Activated CD4-positive, alpha-beta T cell treated with anti-CD3 and anti-CD28 coated beads, Interleukin-2, amount 50 U/mL, for 24 hours (primary cell): ENCODE measurements at places on chromosomes 1 and 21.

DNA sequence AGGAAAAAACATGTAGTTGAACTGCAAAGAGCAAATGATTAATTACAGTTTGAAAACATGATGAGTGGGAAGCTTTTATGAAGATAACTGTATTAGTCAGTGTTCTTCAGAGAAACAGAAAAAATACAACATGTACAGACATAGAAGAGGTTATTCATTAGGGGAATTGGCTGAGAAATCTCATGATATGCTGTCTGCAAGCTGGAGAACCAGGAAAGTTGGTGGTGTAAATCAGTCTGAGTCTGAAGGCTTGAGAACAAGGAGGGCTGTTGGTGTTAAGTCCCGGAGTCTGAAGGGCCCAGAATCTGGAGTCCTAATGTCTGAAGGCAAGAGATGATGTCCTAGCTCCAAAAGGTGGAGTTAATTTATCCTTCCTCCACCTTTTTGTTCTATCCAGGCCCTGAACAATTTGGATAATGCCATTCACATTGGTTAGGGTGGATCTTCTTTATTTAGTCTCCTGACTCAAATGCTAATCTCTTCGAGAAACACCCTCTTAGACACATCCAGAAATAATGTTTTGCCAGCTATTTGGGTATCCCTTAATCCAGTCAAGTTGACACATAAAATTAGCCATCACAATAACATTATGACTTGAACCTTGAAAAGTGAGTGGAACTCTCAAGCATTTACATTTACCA is 672.9 kb upstream of the PTBP2 start:
- DNase-seq = no peak

GRCh38 chr1:226903819-226904716 is 33.7 kb downstream of the PSEN2 start:
- DNase-seq = no peak

DNA sequence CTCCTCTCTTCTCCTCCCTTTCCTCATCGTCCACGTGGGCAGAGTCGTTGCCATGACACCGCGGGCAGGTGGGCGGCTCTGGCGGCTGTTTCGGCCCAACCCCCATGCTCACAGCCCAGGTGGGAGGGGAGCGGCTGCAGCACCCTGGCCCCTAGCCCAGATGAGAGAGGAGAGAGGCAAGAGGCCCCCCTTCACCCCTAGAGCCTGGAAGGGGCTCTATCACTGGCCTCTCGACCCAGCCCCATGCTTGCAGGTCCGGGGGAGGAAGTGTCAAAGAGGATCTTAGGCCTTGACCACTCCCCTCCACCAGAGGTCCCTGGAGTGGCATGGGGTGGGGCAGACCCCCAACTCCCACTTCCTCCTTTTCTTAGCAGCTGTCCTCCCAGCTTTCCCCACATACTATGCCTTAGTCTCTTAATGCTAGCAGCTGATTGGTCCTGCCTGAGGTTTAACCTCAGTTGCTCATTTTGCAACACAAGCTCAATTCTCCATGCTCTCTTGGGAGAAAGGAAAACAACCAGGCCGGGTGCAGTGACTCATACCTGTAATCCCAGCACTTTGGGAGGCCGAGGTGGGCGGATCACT is 10.4 kb downstream of the DLGAP3 start:
- DNase-seq = no peak

DNA sequence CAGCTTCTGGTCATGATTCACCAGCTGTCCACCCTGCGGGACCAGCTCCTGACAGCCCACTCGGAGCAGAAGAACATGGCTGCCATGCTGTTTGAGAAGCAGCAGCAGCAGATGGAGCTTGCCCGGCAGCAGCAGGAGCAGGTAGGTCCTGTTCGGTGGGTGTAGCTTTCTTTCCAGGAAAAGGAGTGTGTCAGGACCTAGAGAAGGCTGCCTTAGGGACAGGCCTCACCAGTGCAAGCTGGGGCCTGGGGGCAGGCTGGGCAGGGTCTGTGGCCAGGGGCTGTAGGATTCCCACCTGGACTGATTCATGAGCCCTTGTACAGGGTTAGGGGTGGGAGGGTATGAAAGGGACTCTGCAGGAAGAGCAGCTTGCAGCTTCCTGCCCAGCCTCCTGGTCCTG is 35.3 kb downstream of the ETNK2 start:
- no peak for DNase-seq

DNA sequence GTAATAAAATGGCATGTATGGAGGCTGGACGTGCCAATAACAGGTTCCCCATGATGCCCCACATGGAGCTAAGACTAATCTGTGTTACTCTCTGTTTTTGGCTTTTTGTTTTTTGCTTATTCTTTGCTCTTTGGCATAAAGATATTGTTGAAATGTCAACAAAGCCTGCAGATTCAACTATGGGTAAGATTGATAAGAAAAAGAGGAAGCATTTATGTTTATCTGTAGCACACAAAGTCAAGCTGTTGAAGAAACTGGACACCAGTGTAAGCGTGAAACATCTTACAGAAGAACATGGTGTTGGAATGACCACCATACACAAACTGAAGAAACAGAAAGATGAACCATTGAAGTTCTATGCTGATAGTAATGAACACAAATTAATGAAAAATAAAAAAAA is 402.7 kb downstream of the LTN1 start:
- no peak for DNase-seq

- DNase-seq = no peak
These were observed 40.1 kb downstream of the AJAP1 start for GRCh38 chr1:4694492-4694891.

GRCh38 chr1:206674745-206675175 is 9.9 kb upstream of the MAPKAPK2 start:
- no peak for DNase-seq

GRCh38 chr1:64545118-64545843 is 75.4 kb downstream of the CACHD1 start:
- no peak for DNase-seq

DNA sequence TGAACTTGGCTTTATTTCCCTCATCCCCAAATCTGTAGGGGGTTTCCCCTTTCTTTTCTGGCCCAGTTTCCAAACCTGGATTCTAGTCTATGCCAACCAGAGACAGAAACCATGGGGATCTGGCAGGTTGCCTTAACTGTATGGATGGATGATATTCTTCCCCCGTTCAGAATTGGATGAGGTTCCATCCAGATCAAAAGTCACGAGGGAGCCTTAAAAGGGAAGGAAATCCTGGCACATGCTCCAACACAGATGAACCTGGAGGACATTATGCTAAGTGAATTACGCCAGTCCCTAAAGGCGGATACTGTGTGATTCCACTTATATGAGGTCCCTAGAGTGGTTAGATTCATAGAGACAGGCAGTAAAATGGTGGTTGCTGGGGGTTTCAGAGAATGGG is 124.4 kb downstream of the HUNK start:
- no peak for DNase-seq

- no peak for DNase-seq
These were observed 410.6 kb upstream of the VAMP3 start for GRCh38 chr1:7360526-7360925.

DNA sequence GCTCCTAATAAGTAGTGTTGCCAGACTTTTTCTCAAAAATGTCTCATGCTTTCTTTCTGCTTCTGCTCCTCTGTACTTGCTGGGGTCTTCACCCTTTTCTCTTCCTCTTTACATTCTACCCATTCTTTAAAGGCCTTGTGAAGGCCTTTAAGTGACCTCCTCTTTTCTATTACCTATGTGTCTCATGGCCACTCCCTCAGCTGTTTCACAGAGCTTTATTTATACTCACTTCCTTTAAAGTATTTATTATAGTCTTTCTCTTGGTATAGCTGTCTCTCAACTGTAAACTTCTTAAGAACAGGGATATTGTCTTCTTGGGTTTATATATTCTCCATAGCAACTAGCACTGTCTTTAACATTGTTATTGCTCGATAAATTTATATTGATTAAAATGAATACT is 792 bp downstream of the GOLPH3L start:
- DNase-seq = no peak

DNA sequence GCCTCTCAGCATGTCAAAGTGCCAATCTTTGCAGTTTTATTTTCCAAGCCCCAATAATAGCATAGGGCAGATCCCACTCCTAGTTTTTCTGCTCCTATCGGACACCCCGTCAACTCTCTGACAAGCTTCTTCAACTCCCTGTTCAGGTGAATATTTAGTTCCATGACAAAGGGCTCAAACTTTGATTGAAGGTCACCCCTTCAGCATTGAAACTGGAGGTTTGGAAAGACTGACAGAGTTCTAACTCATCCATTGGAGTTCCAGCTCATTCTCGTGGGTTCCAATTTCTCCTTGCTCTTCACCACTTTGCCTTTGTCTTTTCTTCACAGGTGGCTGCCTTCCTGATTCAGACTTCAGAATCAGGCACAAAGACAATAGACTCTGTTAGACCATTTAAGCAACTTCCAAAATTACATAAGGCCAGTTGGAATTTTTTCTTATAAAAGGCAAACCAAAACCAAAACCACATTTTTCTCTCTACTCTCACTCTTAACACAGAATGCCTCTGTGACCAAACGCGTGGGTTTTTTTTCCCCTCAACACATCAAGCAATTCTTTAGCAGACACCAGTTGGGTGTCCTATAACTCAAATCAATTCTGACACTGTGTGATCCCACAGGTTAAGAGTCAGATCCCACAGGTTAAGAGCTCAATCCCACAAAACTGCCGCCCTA is 169.3 kb upstream of the USP25 start:
- no peak for DNase-seq

- no peak for DNase-seq
These were observed 138.6 kb upstream of the B3GALT2 start for GRCh38 chr1:193325042-193325441.

DNA sequence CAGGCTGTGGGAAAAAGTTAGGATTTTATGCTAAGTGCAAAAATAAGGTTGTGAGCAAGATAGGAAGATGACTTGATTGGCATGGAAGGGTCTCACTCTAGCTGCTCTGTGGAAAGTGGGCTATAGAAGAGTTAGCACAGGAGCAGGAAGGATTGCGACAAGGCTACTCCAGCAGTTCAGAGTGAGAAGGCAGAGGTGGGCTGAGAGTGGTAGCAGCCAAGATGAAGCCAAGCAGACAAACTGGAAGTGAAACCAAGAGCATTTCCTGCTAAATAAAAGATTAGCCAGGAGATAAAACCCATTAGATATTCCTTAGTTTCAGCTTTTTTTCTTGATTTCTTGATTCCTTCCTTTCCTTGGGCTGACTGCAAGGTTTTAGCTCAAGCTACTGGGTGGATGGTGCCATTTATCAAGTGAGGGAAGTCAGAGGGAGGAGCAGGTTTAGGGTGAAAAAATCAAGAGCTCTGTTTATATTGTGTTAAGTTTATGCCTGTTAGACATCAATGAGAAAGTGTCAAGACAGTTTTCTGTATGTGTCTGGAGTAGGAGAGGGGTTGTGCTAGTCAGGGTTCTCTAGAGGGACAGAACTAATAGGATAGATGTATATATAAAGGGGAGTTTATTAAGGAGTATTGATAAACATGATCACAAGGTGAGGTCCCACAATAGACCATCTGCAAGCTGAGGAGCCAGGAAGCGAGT is 33.1 kb upstream of the ZNF644 start:
- no peak for DNase-seq

GRCh38 chr1:70146488-70146887 is 58.9 kb downstream of the LRRC40 start:
- DNase-seq = no peak

DNA sequence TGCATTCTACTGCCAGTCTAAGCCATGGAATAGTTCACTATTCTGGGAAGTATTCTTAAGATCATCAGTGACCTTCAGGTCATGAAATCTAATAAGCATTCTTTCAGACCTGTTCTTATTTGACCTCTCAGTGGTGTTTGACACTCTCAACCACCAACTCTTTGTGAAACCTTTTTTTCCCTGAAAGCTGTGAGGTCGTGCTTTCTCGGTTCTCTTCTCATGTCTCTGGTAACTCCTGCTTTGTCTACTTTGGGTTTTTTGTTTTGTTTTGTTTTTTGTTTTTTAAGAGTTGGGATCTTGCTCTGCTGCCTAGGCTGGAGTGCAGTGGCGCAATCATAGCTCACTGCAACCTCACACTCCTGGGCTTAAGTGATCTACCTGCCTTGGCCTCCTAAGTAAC is 56.3 kb downstream of the POU2F1 start:
- no peak for DNase-seq

GRCh38 chr1:111247125-111247838 is 19.8 kb downstream of the CHI3L2 start:
- DNase-seq = no peak

DNA sequence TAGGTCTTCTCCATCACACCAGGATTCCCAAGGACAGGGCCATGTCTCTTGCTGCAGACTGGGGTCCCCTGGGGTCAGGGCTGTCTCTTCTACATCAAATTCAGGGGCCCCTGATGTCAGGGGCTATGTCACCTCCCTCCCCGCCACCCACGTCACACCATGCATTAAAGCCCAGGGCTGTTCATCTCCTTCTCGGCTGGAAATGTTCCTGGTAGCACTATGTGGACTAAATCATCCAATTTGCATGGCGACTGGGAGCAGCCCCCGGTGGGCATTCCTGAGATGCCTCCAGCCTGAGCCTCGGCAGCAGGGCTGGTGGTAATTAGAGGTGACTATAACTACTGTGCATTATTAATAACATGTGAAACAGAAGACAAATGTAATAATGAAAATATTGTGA is 151.7 kb upstream of the HMGB4 start:
- DNase-seq = no peak

DNA sequence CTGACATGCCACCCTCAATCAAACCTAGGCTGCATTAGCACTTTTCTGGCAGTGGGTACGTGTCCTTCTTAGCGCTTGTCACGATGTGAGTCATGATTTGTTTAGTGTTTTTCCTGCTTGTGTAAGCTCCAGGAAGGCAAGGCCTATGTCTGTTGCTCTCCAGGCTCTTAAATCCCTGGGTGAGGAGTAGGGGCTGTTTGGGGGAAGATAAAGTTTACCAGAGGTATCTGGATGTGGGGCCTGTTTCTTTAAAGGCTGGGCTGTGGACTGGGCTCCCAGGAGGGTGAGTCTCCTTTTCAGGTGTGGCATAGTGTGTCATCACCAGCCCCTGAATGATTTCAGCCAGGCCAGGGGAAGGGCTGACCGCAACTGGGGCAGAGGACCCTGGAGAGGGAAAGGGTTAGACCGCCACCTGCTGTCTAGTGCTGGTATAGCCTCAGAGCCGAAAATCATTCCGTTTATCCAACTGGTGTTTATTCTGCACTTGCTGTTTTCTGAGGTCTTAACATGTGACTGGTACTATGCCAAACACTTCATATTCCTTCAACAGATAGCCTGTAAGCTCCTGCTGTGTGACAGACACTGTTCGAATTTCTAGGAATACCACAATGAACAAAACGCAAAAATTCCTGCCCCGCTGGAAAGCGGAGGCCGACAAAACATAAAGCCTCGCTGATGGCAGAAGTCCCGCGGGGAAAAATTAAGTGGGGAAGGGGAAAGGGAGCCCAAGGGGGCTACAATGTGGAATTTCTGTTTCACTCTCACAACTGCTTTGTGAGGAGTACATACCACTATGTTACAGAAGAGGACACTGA is 9.7 kb downstream of the SERINC2 start:
- peak; percentile 42 for DNase-seq

DNA sequence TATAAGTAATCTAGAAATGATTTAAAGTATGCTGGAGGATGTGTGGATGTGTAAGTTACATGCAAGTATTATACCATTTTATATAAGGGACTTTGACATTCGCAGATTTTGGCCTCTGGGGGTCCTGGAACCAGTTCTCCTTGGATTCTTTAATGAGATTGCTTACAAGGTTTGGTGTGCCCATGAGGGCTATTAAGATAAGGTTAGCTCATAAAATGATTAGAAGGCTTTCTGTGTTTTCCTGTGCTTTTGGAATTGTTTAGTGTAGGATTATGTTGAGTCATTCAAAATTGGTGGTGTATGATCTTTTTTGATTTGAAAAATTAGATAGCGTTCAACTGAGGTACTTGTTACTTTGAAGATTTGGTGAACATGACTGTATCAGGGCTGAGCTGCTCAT is 5.6 kb downstream of the USP25 start:
- no peak for DNase-seq
